ENCODE measurements at places on chromosomes 3 and 15.

GRCh38 chr3:50102558-50102957 is 13.8 kb downstream of the RBM5 start:
- no peak for DNase-seq

GRCh38 chr15:40843885-40844695 is at the start of gene SPINT1:
Gene SPINT1 (plus strand): TSS chr15:40844048. CDS start chr15:40844555, 507 bp downstream.
- no peak for DNase-seq

DNA sequence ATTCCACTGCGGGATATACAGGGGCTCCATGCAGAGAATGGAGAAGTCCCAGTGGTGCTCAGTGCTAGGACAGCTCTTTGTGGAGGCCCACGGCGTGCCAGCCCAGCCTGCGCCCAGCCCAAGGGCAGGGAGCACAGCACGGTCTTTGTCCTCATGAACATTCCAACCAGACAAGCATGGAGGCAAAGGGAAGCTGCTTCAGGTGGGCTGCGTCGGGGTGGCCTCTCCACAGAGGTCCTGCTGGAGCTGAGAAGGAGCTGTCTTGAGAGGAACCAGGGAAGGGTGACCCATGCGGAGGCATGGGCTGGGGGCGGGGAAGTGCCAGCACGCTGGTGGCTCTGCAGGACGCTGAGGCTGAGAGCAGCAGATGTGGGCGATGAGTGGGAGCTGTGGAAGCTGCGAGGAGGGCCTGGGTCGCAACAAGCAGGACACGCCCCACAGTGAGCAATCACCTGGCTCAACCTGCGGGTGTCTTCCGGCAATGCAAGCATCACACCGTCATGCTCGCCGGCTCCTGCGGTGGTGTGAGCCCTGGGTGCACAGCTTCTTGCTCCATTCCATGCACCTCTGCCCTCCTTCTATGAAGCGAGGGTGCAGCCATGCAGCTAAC is 14.0 kb upstream of the KLF15 start:
- no peak for DNase-seq

DNA sequence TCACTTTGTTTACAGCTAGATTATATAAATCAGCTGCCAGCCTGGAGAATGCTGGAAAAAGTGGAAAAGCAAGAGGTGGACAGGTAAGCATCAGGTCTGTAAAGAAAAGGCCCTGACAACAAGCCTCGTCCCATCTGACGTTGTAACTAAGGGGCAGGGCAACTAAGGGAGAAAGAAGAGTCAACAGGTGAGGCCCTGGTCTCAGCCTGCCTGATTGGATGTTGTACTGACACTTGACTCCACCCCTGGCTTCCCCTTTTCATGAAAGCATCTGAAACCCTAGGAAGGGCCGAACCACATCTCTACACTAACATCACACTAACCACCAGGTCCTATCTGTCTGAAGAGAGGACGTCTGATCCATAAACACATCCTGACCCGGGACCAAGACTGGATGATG is 357.6 kb upstream of the CFAP20DC start:
- no peak for DNase-seq

DNA sequence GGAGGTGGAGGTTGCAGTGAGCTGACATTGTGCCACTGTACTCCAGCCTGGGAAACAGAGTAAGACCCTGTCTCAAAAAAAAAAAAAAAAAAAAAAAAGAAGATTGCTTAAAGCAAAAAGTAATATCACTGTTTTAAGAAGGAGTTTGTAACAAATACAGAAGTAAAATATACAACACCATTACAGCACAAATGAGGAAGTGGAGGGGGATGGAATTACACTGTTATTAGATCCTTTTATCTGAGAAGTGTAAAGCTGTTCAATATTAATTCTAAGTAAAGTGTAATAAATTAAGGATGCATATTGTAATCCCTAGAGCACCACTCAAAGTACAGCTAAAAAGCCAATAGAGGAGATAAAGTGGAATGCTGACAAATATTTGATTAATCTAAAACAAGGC is 47.0 kb upstream of the SNRPA1 start:
- DNase-seq: no peak

- DNase-seq: no peak
These were observed 2.4 kb downstream of the SCAP start for GRCh38 chr3:47473391-47473790.

DNA sequence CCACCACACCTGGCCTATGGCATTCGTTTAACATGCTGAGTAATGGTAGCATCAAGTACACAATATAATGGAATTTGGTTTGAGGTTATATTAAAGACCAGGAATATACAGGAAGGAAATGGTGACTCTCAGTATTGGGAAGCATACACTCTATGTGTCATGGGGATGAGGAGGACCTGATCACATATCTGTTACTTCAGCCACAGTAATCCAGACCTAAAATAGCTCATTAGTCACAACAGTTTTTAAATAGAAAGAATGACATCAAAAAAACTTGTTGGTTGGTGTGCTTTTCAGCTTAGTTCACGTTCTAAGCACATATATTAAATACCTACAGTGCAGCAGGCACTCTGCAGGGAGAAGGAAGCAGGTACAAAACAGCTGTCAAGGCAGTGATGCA is 52.5 kb upstream of the ATP2C1 start:
- DNase-seq: no peak

DNA sequence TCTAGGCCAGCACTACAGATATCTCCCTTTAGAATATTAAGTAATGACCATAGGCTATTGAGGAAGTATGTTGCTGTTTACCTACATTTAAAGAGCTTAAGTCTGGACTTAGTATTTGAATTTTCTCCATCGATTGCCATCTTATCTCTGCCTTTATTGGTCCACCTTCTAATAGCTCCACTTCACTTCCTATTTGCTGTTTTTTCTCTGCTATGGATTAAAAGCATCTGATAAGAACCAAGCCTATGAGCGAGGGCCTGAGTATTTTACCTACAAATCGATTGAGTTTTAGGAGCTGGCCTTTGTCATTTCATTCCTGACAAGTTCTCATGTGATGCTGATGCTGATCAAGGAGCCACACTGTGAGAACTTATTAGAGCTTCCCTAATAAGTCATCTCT is 52.6 kb upstream of the AKAP13 start:
- no peak for DNase-seq

GRCh38 chr3:126394179-126394976 is at the start of gene CFAP100:
Gene CFAP100 (plus strand): TSS chr3:126394909. CDS start chr3:126396001, 1,092 bp downstream.
- no peak for DNase-seq

- no peak for DNase-seq
These were observed 32.7 kb downstream of the FEM1B start for GRCh38 chr15:68310178-68310803.

DNA sequence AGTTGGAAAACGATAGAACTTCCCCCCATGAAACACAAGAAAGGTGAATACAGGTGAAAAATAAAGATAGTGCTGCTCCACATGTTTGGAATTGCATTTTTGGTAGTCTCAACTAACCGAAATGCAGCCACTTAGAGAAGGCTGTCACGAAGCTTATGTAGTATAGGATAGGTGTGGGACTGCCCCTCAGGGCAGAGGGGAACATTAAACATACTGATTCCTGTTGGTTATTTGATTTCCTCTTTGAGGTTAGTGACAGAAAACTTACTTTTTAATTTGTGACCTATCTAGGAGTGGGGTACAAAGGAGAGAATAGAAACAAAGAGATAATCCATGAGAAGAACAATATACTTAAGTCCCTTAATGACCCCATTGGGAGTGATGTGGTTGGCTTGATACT is 85.8 kb upstream of the SATB1 start:
- DNase-seq: no peak

GRCh38 chr3:56792193-56792592 is 9.6 kb downstream of the ARHGEF3 start:
- no peak for DNase-seq

DNA sequence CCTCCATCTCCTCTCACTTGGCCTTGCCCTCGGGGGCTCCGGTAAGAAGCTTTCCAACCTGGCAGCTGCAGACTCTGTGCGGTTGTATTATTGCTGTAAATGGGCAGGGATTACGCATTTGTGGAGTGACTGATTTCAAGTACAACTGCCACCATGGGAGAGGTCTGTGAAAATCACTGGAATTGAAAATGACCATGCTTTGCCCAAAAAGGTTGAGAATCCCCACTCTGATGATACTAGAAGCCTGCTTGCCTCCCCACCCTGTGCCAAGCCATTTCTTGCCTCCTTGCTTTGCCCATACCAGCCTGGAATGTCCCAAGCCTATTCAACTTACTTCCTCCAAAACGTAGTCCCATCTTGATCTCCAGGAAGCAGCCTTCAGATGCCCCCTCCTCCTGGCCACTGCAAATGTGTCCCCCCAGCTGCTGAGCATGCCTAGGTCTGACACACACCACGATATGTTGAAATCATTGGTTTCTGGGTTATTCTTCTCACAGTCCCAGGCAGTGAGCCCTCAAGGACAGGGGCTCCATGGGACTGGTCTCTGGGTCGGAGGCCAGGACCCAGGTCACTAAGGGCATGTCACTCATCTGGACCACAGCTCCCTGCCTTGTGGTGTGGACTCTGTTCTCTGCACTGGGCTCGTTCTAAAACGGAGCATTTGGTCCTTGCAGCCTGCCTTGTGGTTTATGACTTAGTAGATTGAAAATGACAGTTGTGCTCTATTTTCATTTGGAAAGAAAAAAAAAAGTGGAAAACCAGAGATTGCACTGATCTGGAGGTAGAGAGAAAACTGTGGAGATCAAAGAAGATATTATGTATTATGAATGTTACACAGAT is 42.9 kb downstream of the SMAD3 start:
- no peak for DNase-seq

- no peak for DNase-seq
These were observed 71.0 kb downstream of the THSD4 start for GRCh38 chr15:71186267-71186666.

DNA sequence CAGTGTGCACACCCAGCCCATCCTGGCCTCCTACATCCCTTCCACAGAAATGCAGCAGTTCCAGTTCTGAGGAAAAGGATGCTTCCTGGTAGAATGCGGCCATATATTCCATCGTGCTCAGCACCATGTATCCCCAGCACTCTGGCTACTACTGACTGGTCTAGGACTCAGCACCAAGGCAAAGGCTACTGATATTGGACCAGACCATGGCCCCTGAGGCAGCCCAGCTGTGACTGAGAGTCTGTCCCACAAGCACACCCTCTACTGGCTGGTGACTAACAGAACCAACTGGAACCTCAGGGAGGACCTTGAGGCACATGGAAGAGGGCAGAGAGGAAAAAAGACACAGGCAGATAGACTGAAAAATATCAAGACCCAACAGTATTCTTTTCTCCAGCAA is 30.0 kb downstream of the TARS3 start:
- no peak for DNase-seq

DNA sequence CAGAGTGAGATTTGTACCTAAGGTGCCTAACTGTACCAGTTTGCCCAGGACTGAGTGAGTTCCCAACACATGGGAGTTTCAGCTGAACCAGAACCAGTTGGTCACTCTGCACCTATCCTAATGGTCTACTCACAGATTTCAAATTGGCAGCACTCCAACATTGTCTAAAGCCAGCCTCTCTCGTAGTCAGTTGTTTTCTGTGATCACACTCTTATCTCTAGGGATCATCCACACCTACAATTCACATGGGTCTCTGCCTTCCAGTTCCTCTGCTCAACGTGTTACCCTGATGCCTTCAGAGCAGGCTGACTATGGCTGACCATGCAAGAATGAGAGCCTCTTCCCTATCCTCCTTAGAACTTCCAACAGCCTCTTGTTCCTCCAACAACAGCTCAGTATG is 624.8 kb downstream of the NTRK3 start:
- DNase-seq: no peak

DNA sequence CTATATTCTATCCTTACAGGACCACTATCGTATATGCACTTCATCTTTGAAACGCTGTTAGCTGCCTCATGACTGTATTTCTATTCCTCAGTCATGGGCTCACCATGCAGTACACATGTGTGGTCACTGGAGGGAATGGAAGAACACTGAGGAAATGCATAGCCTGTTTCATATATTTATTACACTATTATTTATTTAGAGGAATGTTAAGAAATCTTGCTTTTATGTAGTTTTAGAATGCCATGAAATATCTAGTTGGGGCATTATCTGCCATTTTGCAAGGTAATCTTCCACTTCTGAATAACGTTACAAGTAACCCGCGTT is 155.7 kb downstream of the IGF1R start:
- no peak for DNase-seq

GRCh38 chr3:4561661-4562060 is 68.5 kb downstream of the ITPR1 start:
- DNase-seq: no peak

GRCh38 chr15:93110502-93111040 is 21.6 kb upstream of the RGMA start:
- no peak for DNase-seq

DNA sequence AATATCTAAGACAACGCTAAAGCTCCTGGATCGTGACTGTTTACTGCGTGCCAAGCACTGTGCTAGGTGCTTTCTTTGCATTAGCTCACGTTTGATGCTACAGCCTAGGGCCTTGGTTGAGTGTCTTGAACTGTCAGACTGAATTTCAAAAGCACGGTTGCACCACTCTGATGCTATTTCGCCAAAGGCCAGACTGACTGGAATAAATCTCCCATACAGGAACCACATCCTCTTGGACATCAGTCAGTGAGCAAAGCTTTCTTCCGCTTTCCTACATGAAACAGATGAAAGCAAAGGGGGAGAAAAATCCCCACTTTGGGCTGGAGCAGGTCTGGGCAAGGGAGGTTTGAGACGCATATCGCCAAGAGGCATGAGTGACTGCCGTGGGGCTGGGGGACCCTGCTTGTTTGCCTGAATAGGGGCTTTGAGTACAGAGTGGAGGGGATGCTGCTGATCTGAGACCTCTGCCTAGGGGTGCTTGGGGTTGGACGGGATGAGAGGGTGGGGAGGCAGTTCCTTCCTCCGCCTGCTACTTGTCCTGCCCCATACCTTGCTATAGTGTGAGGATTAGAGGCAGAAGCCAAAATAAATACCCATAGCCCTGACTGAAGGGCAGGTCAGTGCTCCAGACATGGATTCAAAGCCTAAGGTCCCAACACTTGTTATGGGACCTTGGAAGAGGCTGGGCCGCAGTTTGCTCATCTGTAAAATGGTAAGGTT is 5.3 kb downstream of the FGD5 start:
- DNase-seq: no peak

DNA sequence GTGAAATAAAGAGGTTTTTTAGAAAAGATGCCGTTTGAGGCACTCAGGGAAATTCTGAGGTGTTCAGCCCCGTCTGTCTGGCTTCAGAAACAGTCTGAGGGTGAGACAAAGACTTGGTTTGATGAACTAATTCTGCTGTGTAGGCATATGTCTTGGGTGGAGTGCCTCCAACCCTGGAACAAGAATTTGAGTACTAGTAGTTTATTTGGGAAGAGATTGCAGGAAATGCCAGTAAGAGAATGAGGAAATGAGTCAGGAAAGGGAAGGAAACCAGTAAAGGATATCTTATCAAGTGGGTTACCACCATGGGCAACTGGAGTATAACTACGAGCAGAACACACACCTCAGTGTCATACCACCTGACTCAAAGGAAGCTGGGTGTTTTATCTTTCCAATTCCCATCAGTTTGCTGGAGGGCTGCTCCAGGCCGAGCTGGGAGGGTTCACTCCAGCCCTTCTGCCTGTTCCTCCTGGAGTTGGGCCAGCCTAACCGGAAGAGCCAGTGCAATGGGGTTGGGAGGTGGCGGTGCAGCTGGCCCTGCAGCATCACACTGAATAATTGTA is 75.3 kb downstream of the TGFBR2 start:
- DNase-seq: no peak

GRCh38 chr15:57551715-57552677 is 39.7 kb upstream of the MYZAP start:
- no peak for DNase-seq
